ENCODE measurements at places on chromosomes 3 and 15. TPM values are rescaled to one million over a fixed set of nuclear protein-coding genes. Genes with fewer than 3 reads are reported as not detected.

SPATA12 gene
- total RNA-seq, result not detected

CMTM7 gene
- 47.1 TPM for total RNA-seq

- H3K4me1 ChIP-seq, result no peaks in the 10 kb centered on the region
- no peaks in the 10 kb centered on the region for H3K27me3 ChIP-seq
- no peak overlapping the region for H3K27ac ChIP-seq
Observed at GRCh38 chr3:105397974-105398373, 31.3 kb downstream of the ALCAM start.

- no peaks in the 10 kb centered on the region for H3K27me3 ChIP-seq
- H3K4me1 ChIP-seq, result peaks cover 48% of the 10 kb centered on the region
- no peak overlapping the region for H3K4me3 ChIP-seq
- DNase-seq, result no peak
Observed at GRCh38 chr3:108137460-108137814, 46.6 kb upstream of the CD47 start.

DNA sequence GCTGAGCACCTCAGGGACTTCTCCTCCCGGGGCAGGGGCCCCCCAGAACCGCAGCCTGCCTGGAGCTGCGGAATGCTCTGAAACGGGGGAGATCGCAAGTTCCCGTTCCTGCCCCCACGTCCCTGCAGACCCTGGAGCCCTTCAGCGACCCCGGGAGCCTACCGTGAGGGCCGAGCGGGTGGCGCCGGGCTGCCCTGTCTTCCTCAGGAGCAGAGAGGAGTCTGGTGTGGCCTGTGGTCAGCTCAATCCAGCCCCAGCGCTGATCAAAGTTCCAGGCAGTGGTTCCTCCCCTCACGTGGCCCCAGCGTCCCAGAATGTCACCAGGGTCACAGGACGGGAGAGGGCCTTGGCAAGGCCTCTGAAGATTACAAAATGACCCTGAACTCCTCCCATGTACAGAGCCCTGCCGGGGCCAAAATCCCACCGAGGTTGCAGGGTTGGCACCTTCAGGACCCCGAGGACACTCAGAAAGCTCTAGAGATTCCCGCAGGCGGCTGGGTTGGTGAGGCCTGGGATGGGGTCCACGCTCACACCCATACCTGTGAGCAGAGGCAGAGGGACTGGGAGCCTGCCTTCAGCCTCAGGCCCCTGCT is at the start of gene CPN2:
CPN2 (minus strand) TSS at position 249 of the 593 bp plus-strand sequence. CDS start 8,626 bp downstream, outside the sequence.
- H3K27me3 ChIP-seq, result no peaks in the 10 kb centered on the region
- no peak within 1 kb of the TSS for H3K27ac ChIP-seq
- DNase-seq, result no peak
- no peaks in the 10 kb centered on the region for H3K36me3 ChIP-seq

- peaks cover 7% of the 10 kb centered on the region for H3K4me1 ChIP-seq
- H3K36me3 ChIP-seq, result peaks cover 15% of the 10 kb centered on the region
- no peak for DNase-seq
Observed at GRCh38 chr15:99651023-99651807, 82.0 kb downstream of the LYSMD4 start.

Data from activated CD4-positive, alpha-beta memory T cell treated with anti-CD3 and anti-CD28 coated beads for 36 hours (primary cell).